ENCODE measurements at places on chromosomes 5 and 9.

DNA sequence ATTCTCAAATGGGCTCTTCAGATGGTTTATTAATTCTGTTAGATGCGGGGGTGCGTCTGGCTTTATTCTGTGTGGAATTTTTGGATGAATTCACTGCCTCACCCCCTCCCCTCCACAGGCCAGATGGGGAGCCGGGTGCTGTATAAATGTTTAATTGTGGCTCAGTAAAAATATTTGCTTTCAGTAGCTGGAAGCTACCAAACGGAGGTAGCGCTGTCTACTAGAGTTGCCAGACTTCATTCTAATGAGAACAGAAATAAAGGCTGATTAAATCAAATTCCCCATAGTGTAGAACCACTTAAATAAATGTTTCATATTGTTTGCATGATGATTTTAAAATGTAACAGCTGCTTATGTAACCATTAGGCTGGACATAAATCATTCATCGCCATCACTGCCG lies 34.5 kb upstream of the KCNMB1 start:
- no peak for DNase-seq

- no peak for DNase-seq
Measured at GRCh38 chr5:58066557-58066956, 393.3 kb downstream of the PLK2 start.

GRCh38 chr5:516338-516925 lies 7.8 kb downstream of the SLC9A3 start:
- no peak for DNase-seq

DNA sequence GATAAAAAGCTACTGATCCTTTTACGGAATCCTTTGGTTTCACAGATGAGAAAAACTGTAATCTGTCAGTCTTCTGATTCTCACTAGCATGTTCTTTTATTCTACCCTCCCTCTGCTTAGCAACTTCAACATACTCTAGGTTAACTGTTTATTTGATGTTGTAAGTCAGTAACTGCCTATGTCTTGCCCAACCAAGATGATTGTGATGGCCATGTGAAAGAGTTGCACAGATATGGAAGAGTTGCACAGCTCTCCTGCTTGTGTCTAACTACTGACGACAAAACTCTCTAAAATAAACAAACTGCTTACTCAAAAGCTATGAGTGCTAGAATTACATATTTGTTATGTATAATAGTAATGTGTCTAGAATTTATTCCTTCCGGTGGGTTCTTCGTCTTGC lies 227.3 kb upstream of the DAB2 start:
- no peak for DNase-seq

- no peak for DNase-seq
Measured at GRCh38 chr5:123807177-123807945, 295.4 kb downstream of the CSNK1G3 start.

GRCh38 chr5:14678773-14679334 lies 14.3 kb downstream of the OTULIN start:
- no peak for DNase-seq

DNA sequence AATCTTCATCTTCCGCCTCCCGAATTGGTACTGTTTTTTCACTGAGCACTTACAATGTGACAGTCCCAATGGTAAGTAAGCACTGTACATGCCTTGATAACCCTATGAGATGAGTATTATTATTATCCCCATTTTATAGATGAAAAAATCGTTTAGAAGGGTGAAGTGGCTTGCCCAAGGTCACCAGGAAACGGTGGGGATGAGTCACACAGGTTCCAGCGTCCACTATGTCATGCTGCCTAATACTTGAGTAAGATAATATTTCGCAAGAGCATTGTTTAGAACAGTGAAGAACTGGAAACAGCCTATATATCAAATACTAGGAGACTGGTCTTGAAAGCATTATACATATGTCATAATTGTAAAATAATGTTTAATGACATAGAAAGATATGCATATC lies 12.9 kb downstream of the HAND1 start:
- no peak for DNase-seq

- DNase-seq: no peak
Measured at GRCh38 chr5:140382866-140383265, 18.8 kb upstream of the ANKHD1 start.

DNA sequence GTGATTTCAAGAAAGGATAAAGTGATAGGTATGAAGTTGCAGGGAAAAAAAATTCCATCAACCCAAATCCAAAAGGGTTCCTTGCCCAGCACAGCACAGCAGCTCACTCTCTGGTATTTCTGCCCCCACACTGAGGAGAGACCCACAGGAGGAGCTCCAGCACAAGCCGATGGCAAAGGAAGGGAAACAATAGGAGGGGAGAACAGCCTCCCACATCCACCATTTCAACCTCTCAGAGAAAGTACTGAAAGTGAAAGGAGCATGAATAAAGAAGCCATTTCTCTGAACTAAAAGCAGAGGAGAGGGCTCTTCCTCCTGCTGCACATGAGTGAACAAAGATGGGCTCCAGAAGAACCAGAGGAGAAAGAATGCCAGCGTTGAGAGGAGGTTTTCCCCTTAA lies 54.9 kb upstream of the ZSWIM6 start:
- DNase-seq: no peak

DNA sequence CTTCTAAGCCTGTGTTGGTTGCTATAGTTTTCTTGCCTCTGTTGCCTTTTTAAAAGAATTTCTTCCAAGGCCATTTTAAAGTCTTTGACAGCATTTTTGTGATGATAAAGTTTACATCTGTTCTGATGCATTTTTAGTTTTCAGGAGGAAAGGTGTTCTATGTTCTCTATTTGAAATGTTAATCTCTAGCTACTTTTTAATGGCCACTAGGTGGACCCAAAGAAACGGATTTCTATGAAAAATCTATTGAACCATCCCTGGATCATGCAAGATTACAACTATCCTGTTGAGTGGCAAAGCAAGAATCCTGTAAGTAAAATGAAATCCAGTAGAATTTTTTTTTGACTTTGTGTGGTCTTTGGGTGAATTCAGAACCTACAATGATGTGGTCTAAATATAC lies 60.2 kb downstream of the MELK start:
- DNase-seq: no peak

DNA sequence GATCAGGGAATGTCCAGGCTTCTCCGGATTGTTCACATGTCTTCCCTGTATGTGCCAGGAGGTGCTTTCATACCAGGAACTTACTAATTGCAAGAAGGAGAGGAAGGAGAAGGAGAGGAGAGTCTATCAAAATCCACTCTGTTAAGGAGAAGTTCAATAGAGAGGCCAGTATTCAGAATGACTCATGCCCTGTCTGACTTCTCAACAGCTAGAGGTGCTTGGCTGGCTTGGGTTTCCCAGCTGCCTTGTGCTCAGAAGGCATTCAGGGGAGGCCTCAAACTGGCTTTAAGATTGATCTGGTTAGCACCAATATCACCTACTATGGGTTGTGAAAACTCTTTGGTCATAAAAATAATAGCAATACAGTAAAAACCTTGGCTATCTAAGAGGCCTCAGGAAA lies 167.9 kb upstream of the GLRA1 start:
- DNase-seq: no peak

- DNase-seq: peak; percentile 27
Measured at GRCh38 chr5:68464424-68464823, 248.9 kb downstream of the PIK3R1 start.

GRCh38 chr9:27990524-27990923 lies 417.2 kb upstream of the C9orf72 start:
- DNase-seq: no peak

- DNase-seq: no peak
Measured at GRCh38 chr5:107431998-107432397, 238.7 kb downstream of the EFNA5 start.

DNA sequence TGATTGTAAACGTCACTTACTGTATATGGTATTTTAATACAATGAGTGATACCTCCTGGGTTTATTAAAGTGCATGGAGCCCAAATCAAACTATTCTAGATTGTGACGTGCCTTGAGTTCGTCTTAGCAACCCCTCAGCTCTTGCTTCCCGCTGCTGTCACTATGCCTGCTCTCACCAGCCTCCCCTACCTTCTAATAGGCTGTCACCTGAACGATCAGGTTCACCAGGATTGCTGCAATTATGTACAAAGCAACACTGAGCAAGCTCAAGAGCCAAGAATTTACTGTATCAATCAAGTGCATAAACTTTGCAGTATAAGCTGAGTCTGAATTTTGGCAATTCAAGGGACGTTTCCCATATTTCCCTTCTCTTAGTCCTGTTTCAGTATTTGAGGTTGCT lies 3.0 kb downstream of the LECT2 start:
- DNase-seq: no peak

DNA sequence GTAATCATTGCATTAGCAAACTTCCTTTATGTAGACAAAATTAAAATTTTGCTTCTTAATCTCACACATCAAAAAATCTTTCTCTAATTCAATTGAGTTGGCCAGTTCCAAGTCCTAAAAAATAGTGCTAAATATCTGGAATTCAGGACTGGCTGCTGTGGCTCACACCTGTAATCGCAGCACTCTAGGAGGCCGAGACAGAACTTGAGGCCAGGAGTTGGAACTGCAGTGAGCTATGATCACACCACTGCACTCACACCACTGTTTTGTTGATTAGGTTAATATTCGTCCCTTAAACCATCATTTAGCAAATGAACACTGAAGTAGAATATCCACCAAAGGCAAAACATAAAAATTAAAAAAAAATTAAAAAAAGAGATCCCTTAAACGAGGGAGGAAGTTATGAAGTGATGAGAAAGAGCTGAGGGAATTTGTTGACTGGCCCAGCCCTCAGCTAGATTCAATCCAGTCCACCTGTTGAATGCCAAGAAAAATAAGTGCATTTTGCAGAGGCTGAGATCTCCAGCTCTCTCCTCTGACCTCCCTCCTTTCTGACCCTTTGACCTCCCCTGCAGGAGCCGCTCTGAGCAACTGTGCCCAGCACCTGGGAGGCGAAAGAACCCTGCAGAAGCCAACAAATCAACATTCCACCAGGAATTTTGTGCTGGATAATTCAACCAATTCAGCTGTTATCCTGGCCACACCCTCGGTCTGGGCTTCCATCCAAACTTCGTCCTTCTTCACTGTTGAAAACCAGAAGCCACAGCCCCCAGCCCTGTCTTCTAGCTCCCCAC lies 96.8 kb downstream of the OR2K2 start:
- no peak for DNase-seq

GRCh38 chr9:14780251-14780650 lies 57.7 kb upstream of the CER1 start:
- no peak for DNase-seq

GRCh38 chr5:171710451-171711024 lies 75.1 kb upstream of the SMIM23 start:
- no peak for DNase-seq

- DNase-seq: no peak
Measured at GRCh38 chr5:74853256-74853655, 12.9 kb downstream of the FAM169A start.

- no peak for DNase-seq
Measured at GRCh38 chr9:134518004-134518606, 123.5 kb upstream of the COL5A1 start.

DNA sequence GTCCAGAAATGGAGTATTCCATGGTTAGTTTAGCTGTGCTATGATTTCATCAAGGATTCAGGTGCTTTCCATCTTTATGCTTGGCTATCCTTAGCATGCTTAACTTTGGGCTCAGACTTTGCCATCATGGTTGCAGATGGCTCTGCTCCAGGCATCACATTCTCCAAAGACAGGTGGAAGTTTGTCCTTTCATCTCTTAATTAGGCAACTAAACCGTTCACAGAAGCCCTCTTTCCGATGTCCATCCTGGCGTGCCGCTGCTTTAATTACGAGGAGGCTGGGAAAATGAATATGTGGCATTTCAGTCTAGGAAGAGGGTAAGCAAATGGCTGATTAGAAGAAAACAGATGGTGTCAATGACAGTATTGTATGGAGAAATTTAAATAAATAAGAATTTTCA lies 24.5 kb upstream of the APC start:
- DNase-seq: no peak

DNA sequence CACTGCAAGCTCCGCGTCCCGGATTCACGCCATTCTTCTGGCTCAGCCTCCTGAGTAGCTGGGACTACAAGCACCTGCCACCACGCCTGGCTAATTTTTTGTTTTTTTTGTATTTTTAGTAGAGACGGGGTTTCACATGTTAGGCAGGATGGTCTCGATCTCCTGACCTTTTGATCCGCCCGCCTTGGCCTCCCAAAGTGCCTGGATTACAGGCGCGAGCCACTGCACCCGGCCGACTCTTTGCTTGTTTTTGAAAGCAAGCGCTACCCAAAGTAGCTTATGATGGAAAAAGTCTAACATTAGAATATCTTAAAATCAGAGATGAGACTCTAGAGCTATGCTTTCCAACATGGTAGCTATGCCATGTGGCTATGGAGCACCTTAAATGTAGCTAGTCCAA lies 585.5 kb upstream of the ITGA1 start:
- DNase-seq: no peak

DNA sequence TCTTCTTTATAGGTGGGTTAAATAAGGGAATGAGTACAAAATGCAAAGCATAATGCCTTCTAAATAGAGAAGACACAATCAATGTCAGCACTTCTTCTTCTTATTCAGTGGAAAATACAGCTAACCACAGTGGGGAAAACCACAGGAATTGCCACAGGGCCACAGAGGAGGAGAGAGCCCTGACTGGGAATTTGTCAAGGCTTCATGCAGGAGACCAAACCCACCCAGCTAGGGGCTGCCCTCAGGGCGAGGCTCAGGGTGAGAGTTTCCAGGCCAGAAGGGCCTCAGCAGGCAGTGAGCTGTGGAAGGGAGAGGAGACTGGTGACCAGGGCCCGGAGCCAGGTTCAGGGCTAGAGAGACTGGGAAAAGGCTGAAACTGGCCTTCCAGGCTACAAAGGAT lies 279.1 kb downstream of the MSX2 start:
- no peak for DNase-seq

GRCh38 chr5:89232139-89232603 lies 349.2 kb upstream of the MEF2C start:
- no peak for DNase-seq

GRCh38 chr5:1272201-1272600 lies 22.7 kb downstream of the TERT start:
- no peak for DNase-seq

DNA sequence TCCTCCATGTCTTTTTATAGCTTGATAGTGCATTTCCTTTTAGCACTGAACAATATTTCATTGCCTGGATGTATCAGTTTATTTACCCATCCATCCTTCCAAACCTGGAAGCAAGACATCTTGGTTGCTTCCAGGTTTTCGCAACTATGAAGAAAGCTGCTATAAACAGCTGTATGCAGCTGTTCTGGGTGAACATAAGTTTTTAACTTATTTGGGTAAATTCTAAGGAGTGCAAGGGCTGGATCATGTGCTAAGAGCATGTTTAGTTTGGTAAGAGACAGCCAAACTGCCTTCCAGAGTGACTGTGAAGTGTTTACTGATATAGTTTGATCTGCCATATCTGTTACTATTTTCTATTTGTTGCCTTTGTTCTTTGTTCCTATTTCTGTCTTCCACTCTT lies 58.5 kb downstream of the CSF2 start:
- no peak for DNase-seq

DNA sequence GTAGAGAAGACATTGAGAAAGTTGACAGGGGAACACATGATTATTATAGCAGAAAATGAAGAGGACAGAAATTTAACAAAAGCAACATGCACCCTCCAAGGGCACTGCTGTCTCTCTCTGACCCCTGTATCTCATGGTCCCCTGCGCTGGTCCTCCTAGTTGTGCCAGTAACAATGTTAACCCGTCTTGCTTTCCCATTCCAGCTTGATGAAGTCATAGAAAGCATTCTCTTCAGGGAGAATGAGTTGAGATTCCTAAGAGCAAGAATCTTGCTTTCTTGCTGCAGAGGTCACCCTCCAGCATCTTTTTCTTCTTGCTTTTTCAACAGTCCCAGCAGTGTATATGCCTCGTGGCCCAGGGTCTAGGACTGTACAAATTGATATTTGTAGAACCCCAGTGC lies 279.6 kb upstream of the ADAMTSL1 start:
- DNase-seq: no peak
